ENCODE measurements at places on chromosomes 2 and 18. TPM values are rescaled to one million over a fixed set of nuclear protein-coding genes. Genes with fewer than 3 reads are reported as not detected.

CNRIP1 gene
- total RNA-seq: 35.7 TPM

MAL gene
- not detected for total RNA-seq

- H3K4me3 ChIP-seq: no peak overlapping the region
- DNase-seq: no peak
- H3K4me1 ChIP-seq: no peaks in the 10 kb centered on the region
- H3K27me3 ChIP-seq: no peaks in the 10 kb centered on the region
- H3K36me3 ChIP-seq: no peaks in the 10 kb centered on the region
Measured at GRCh38 chr2:213288913-213289700, 4.8 kb downstream of the SPAG16 start.

DNA sequence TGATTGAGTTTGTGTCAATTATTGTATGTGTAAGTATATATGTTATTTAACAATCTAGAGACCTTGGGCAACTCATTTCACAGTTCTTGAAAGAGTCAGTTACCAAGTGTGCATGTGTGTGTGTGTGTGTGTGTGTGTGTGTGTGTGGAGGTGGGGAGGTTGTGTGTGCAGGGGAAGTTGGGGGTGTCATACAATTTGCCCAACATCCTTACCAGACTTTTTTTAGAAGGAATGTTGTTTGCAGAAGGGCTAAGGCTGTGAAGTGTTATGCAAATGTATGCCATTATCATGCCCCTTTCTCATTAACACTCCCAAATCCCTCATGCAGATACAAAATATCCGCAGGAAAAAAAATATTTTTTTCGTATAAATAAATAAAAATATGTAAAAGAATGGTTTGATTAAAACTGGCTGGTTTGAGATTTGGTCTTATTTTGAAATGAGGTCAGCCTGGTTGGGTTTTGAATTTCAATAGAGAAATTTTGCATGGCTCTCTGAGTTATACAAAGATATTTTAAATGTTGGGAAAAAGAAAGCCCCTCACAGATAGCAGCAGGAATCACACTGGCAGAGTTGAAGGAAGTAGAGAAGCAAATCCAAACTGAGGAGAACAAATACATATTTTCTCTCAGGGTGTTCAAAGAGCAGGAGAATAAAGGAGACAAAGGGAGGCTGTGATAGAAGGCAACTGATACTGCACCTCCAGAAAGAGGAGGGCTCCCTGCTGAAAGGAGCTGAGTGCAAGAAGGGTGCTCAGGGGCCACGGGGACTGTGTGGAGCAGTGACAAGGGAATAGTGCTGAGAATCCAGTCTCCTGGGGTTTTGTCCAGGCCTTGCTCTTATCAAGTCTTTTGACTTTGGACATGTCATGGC lies 1365.5 kb upstream of the CELF4 start:
- no peaks in the 10 kb centered on the region for H3K27me3 ChIP-seq
- H3K36me3 ChIP-seq: no peaks in the 10 kb centered on the region

DNA sequence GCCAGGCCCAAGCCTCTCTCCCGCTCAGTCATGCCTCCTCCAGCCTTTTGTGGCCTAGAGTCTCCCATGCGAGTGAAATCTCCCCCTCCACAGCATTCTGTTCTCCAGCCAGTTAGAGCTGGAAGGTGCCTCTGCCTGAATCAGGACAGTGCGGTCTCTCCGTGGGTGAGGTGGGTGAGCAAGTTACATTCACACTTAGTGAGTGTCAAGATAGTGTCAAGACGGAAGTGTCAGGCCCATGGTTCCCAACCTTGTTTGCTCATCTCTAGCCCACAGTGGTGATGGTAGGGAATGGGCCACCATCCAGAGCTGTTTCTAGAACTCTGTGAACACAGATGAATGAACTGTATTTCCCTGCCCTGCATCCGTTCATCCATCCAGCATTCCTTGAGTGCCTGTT lies 59.5 kb downstream of the LPIN1 start:
- peaks cover 9% of the 10 kb centered on the region for H3K36me3 ChIP-seq
- no peak for DNase-seq
- H3K4me3 ChIP-seq: no peak overlapping the region
- H3K27ac ChIP-seq: no peak overlapping the region
- H3K4me1 ChIP-seq: no peaks in the 10 kb centered on the region

DNA sequence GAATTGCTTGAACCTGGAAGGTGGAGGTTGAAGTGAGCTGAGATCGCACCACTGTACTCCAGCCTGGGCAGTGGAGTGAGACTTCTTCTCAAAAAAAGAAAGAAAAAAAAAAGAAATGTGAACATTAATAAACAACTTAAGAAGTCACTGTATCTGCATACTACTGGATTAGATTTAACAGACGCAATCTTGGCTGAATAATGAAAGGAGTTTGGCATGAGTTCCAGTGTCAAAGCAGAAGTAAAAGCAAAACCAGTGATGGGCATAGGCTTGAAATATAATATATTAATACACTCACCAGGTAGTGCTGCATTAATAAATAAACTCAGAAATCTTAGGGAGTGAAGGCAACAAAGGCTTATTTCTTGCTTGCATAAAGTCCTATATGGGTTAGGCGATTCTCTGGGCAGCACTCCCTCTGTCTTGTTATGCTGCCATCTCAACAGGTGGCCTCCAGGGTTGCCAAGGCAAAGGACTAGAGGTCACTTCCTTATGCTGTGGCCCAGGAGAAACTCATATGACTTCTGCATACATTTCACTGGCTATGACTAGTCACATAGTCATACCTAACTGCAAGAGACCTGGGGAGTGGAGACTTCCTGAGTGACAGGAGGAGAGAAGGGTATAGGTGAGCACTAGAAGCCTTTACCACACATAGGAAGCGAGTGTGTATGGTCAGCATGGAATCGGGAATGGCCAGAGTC lies 296.2 kb upstream of the SPRED2 start:
- H3K36me3 ChIP-seq: no peaks in the 10 kb centered on the region
- no peaks in the 10 kb centered on the region for H3K27me3 ChIP-seq
- no peaks in the 10 kb centered on the region for H3K4me1 ChIP-seq
- no peak overlapping the region for H3K27ac ChIP-seq

GRCh38 chr2:136032192-136032591 lies 46.8 kb upstream of the DARS1 start:
- DNase-seq: no peak
- H3K27ac ChIP-seq: no peak overlapping the region
- H3K4me1 ChIP-seq: no peaks in the 10 kb centered on the region
- H3K4me3 ChIP-seq: no peak overlapping the region
- no peaks in the 10 kb centered on the region for H3K27me3 ChIP-seq

DNA sequence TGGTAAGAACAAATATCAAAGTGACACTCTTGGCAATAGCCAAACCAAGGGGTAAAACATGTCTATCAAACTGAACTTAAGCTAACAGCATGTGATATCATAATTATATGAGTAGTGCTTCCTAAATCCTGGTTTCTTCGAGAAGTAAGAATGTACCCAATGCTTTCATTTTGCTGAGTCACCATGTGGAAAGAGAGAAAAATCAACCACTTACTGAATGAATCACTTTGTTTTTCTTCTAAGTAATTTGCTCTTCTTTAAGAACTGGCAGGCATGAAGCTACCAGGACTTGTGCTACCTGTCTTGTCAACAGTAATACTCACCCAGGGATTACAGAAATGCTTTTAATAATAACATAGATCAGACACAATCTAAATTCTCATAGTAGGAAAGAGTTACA lies 19.0 kb upstream of the DUSP19 start:
- no peak overlapping the region for H3K27ac ChIP-seq
- no peaks in the 10 kb centered on the region for H3K4me1 ChIP-seq
- H3K4me3 ChIP-seq: no peak overlapping the region
- no peaks in the 10 kb centered on the region for H3K36me3 ChIP-seq

GRCh38 chr18:8696749-8697211 lies 8.6 kb upstream of the MTCL1 start:
- DNase-seq: peak; percentile 87
- no peak overlapping the region for H3K4me3 ChIP-seq
- no peaks in the 10 kb centered on the region for H3K27me3 ChIP-seq
- no peaks in the 10 kb centered on the region for H3K36me3 ChIP-seq
- no peaks in the 10 kb centered on the region for H3K4me1 ChIP-seq
- no peak overlapping the region for H3K27ac ChIP-seq
